ENCODE measurements at places on chromosomes 3 and 15.
A peak's percentile ranks its signal among the peaks of the same experiment; 100 is the strongest.

GRCh38 chr3:169241991-169242707 is 421.4 kb downstream of the MECOM start:
- no peak for DNase-seq

DNA sequence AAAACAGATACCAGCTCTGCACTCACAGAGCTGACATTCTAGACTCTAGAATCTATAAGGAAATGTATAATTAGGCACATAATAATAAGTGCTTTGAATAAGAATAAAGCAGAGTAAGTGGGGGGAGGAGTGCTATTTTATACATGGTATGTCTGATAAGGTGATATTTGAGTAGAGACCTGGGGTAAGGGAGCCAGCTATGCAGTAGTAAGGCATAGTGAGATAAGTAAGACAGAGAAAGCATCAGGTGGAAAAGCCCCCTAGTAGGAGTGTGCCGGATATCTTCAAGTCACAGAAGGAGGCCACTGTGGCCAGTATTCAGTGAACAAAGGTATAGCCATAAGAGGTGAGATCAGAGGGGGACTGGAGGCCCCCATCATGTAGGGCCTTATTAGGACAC is 3.0 kb downstream of the SS18L2 start:
- no peak for DNase-seq

DNA sequence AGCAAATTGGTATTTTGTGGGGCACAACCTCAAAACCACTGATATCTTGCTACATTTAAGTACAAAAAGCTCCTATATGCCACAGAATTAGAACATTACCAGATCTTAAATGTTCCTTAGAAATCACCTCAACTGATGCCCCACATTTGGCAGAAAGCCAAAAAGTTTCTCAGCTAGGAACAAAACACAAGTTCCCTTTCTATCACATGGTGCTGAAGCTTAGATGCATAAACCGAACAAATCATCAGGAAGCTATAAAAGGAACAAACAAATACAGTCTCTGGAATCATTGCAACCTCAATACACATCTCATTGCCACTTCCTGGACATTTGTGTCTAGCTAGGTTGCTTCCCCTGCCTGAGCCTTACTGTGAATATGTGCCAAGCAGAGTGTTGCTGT is 492.6 kb downstream of the LPP start:
- DNase-seq: no peak

DNA sequence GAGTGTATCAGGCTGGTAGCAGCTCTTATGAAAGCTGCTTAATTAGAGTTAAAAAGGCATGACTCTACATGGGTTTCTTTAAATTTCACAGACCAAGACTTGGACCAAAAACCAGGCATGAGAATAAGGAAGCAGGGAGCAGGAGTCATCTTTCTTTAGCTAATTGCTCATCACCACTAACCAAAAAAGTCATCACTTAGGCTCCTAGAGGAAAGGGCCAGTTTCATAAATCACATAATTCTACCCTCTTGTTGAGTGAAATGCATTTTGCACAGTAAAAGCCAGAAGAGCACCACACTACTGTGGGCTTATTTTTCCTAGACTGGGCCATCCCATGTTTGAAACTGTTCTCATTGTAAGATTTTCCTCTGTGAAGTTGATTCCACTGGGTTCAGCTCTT is 175.6 kb downstream of the GREM1 start:
- DNase-seq: no peak

DNA sequence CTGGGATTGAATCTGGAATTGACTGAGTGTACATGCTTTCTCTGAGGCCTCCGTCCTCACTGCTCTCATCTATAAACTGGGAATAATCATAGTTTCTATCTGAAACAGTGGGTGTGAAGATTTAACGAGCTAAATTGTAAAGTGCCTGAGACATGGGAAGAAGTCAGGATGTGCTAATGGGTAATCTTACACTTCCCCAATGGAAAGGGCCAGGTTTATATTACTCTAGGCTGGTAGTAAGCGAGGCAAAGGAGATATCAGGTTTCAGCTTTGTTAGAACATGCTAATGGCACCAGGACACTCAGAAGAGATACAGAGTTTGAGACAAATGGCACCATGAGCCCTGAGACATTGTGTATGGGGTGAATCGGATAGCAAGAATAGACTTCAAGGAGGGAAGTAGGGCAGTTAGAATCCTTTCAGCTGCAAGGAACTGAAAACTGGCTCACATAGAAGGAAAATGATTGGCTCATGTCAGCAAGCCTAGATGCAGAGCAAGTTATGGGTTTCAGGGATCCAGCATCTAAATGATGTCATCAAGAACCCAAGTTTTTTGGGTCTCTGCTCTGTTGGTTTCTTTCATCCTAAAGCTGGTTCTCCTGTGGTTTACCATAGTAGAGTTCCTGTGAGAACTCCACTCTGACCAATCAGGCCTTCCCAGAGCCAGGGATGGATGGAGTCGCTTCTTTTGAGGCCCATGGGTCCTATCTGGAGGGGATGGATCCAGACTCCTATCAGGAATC is 21.8 kb downstream of the FLNB start:
- DNase-seq: no peak

GRCh38 chr3:126664591-126665214 is 9.8 kb upstream of the TXNRD3 start:
- DNase-seq: no peak

GRCh38 chr3:41900265-41900664 is 61.6 kb downstream of the ULK4 start:
- no peak for DNase-seq

GRCh38 chr3:144098691-144099090 is 127.1 kb downstream of the DIPK2A start:
- no peak for DNase-seq

- DNase-seq: no peak
These were observed 1.8 kb downstream of the NME9 start for GRCh38 chr3:138327831-138328230.

GRCh38 chr3:121443456-121443855 is 102.3 kb downstream of the POLQ start:
- no peak for DNase-seq

- no peak for DNase-seq
These were observed 652.3 kb upstream of the KCNMB2 start for GRCh38 chr3:177883957-177884356.

GRCh38 chr15:89993349-89993748 is 7.8 kb upstream of the ZNF710 start:
- DNase-seq: no peak

- DNase-seq: no peak
These were observed 10.6 kb downstream of the ARPP19 start for GRCh38 chr15:52558196-52558595.

GRCh38 chr15:52097180-52097579 is 15.4 kb downstream of the BCL2L10 start:
- no peak for DNase-seq

GRCh38 chr3:133573054-133573628 is 345 bp upstream of the CDV3 start:
- peak; percentile 100 for DNase-seq

DNA sequence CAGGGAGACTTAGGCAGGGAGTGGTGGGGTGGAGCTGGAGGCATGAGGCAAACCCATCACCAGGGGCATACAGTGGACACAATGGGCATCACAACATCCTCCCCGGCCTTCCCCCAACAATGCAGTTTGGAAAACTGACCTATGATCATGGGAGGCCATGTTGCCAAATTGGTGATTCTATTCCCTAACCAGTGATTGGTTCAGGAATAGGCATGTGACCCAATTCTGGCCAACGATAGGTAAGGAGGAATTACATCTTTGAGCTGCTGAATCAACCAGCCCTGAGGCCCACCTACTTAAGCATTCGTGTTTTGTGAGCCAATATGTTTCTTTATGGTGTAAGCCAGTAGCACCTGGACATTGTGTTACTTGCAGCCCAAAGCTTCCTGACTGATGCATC is 40.0 kb downstream of the LINGO1 start:
- no peak for DNase-seq

GRCh38 chr3:184154885-184155643 is at the start of gene DVL3:
Gene DVL3, plus strand, starts transcription at chr3:184155377. Its CDS starts 259 bp downstream, at chr3:184155636.
- DNase-seq: no peak

- no peak for DNase-seq
These were observed 25.3 kb upstream of the TM4SF4 start for GRCh38 chr3:149449182-149449581.

Measured in effector CD4-positive, alpha-beta T cell (primary cell).